Stimulated activated CD4-positive, alpha-beta T cell treated with anti-CD3 and anti-CD28 coated beads, Interleukin-1b, Interleukin-23, amount 100 ng/mL, for 4 hours (primary cell): ENCODE measurements at places on chromosomes 11 and 22.

- DNase-seq: peak; percentile 95
Observed at GRCh38 chr22:37198258-37199102, 10.4 kb upstream of the C1QTNF6 start.

- DNase-seq: no peak
Observed at GRCh38 chr11:20563866-20564265, 35.5 kb upstream of the SLC6A5 start.

DNA sequence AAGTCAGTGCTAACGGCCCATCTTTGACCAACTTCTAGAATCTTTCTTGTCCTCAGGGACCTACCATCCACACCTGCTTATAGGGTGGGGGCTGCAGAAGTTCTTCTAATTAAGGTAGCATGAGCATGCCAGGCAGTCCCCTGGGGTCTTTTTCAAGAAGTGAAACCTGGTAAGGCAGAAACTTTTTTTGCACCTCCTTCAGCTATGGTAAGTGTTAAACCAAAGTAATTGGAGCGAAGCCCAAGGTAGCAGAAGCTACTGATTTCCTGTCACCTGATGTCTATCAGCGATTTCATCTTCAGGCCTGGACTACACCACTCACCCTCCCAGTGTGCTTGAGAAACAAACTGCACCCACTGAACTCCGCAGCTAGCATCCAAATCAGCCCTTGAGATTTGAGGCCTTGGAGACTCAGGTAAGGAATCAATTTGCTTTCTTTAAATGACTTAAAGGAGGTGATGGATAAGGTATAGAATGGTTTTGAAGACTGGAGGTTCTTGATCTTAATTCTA, at the start of gene MS4A1:
MS4A1 (plus strand) TSS at position 317 of the 512 bp plus-strand sequence. CDS start 6,528 bp downstream, outside the sequence.
- no peak for DNase-seq

DNA sequence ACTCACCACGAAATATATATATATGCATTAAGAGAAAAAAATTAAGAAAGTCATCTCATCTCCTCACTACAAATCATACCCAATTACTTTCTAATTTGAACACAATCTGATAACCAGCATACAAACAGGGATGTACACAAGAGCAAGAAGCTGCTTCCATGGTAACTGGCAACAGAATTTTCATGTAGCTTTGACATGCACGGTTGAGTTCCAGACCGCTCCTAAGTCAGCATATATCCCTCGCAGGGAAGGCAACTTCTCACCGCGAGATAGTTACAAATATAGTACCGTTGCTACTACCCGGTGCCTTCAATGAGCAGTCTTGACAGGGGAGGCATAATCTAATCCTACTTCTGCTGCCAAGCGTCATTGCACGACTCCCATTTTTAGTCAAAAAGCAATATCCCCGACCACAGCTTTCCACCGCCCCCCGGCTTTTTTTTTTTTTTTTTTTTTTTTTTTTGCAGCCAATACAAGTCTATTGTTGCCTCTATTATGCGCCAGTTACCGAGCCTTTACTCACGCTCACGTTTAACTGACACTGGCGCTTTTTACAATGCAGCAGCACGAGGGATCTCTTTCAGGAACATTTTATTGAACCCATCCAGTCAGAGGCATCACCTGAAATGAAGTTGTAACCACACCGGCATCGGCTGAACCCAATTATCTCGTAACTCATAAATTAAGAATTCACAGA, 2.2 kb downstream of the CADM1 start:
- DNase-seq: no peak

- no peak for DNase-seq
Observed at GRCh38 chr11:32405592-32405991, 29.7 kb downstream of the WT1 start.

DNA sequence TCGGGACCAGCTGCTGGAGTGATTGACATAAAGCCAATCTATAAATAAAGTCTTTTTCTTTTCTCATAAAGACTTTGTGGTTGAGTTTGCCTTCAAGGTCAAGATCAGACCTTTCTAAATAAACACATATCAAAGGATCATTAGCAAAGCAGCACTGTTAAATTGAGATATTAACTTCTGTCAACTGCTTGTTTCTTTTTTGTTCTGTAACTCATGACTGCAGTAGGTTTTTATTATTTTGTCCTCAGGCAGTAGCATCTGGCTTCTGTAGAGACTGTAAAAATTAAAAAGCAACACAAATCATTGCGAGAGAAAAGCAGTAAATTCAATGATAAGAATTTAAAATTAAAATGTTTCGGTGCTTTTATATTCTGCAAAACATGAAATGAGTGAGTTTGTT, 77.7 kb upstream of the NNMT start:
- no peak for DNase-seq

DNA sequence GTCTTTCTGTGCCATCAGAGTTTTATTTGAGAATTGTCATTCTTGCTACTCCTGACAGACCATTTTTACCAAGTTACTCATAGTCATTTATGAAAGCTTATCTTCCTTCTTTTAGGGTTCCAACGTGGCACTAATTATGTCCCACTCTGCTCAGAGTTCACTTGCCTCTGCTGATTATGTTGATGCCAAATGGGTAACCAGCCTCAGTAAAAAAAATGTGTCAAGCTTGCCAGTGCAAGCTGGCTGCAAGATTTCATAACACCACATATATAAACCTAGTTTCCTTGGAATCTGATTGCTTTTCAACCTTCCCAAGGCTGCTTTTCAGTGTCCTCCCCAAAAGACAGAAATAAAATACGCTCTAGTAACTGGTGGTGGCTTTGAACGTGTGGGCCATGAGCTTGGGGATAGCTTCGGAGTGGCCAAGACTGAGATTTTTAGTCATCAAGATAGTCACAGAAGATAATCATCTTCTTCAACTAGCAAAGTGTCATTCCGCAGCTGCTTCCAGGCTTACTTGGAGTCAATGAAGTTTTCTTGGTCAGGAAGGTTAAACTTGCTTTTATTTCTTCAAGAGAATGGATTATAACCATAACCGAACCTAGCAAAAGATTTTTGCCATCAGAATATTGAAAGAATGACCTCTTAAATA, 29.5 kb upstream of the APOA1 start:
- DNase-seq: no peak
